ENCODE measurements at places on chromosomes 2 and 18. TPM values are rescaled to one million over a fixed set of nuclear protein-coding genes. Genes with fewer than 3 reads are reported as not detected.

Gene PLCD4
- 0.72 TPM for total RNA-seq

- H3K36me3 ChIP-seq = no peaks in the 10 kb centered on the region
- H3K27me3 ChIP-seq = no peaks in the 10 kb centered on the region
- H3K4me1 ChIP-seq = no peaks in the 10 kb centered on the region
- H3K4me3 ChIP-seq = no peak overlapping the region
- peak; percentile 31 for DNase-seq
Observed at GRCh38 chr18:23972453-23972852, 42.1 kb upstream of the TTC39C start.

GRCh38 chr2:207513551-207514257 is 16.1 kb upstream of the CREB1 start:
- no peaks in the 10 kb centered on the region for H3K27me3 ChIP-seq
- H3K27ac ChIP-seq = no peak overlapping the region
- no peaks in the 10 kb centered on the region for H3K4me1 ChIP-seq
- DNase-seq = no peak
- H3K36me3 ChIP-seq = no peaks in the 10 kb centered on the region
- H3K4me3 ChIP-seq = no peak overlapping the region

DNA sequence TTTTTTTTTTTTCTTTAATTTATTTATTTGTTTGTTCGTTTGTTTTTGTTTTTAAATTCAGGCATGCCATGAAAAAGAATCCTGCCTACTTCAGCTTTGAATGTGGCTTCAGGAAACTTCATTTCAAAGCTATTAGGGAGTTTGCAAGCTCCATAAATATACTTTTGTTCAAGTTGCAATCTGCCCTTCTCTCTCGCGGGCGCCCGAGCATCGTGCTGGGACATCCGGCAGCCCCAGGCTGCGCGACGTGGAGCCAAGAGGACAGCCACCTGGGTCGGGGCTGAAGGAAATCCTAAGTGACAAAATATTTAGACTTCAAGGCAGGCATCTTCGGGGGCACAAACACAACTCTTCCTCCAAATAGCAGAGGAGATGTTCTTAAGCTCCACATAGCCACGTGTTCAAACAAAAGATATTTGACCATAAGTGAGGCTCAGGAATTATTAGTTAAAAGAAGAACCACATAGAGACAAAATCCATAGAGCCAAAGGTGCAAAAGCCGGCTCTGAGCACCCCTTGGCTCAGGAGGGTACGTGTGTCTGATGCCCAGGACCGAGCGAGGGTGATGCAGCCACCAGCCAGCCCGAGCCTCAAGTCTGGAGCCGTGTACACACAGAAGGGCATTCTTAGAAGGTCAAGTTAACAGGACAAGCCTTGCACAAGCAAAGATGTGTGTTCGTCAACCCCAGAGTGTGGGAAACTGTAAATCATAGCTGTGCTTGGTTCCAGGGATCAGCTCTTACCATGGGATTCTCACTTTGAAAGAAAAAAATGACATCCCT is 256.5 kb upstream of the SALL3 start:
- no peak overlapping the region for H3K4me3 ChIP-seq
- no peak for DNase-seq
- peaks cover 3% of the 10 kb centered on the region for H3K27me3 ChIP-seq
- H3K4me1 ChIP-seq = no peaks in the 10 kb centered on the region
- no peak overlapping the region for H3K27ac ChIP-seq

Gene DQX1
- total RNA-seq = 0.31 TPM

DNA sequence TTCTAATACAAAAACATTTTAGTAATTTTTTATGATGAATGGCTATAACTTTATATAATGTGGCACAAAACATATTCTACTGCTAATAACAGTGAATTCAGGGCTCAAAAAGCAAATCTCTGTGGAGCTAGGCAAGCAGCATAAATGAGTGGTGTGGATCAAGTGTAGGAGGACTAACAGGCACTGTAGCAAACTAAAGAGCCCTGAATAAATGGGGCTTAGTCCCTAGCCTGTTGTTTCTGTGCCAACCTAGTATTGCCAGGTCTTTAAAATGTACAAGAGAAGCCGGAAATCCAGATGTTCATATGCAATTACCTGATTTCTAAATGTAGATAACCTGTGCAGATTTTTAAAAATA is 18.5 kb downstream of the REL start:
- no peaks in the 10 kb centered on the region for H3K27me3 ChIP-seq
- no peaks in the 10 kb centered on the region for H3K4me1 ChIP-seq
- no peak overlapping the region for H3K4me3 ChIP-seq
- H3K27ac ChIP-seq = no peak overlapping the region
- peaks cover 13% of the 10 kb centered on the region for H3K36me3 ChIP-seq

Measured in adrenal gland (tissue), 19 donors.